ENCODE measurements at places on chromosomes 4 and X. TPM values are rescaled to one million over a fixed set of nuclear protein-coding genes. Genes with fewer than 3 reads are reported as not detected.

Gene KLF3
- 14.7 TPM for polyA plus RNA-seq

Gene RGN
- polyA plus RNA-seq = 4.1 TPM

Gene SUPT20HL1
- polyA plus RNA-seq = not detected

Gene COL25A1
- polyA plus RNA-seq = 0.06 TPM

Gene STK26
- polyA plus RNA-seq = 9.1 TPM

Gene ACOX3
- 15.6 TPM for polyA plus RNA-seq

Gene CDS1
- polyA plus RNA-seq = 16.4 TPM

Gene GJB1
- 0.42 TPM for polyA plus RNA-seq

Gene SRPX
- polyA plus RNA-seq = 43.4 TPM

Gene GABRE
- polyA plus RNA-seq = 23.8 TPM

Gene PROM1
- polyA plus RNA-seq = 12.4 TPM

Gene TRIM75
- polyA plus RNA-seq = not detected

Gene LPAR4
- 0.30 TPM for polyA plus RNA-seq

Gene ZNF185
- polyA plus RNA-seq = 6.7 TPM

Gene DSPP
- polyA plus RNA-seq = not detected

Gene TLR6
- 0.53 TPM for polyA plus RNA-seq

Gene LSM6
- polyA plus RNA-seq = 66.8 TPM

Gene CFP
- polyA plus RNA-seq = 88.8 TPM

Gene CXCL3
- 11.3 TPM for polyA plus RNA-seq

Gene MAGEB5
- polyA plus RNA-seq = not detected

Gene CXXC4
- polyA plus RNA-seq = 0.39 TPM

Measured in lung (tissue), 17 donors.